GM12892 (cell line): ENCODE measurements at places on chromosomes 7 and 10.

GRCh38 chr10:89549510-89549909 is 14.1 kb upstream of the SLC16A12 start:
- DNase-seq, result no peak

- DNase-seq, result no peak
Measured at GRCh38 chr7:21754963-21755362, 190.7 kb downstream of the CDCA7L start.

- no peak for DNase-seq
Measured at GRCh38 chr7:26060733-26061677, 91.0 kb upstream of the NFE2L3 start.

DNA sequence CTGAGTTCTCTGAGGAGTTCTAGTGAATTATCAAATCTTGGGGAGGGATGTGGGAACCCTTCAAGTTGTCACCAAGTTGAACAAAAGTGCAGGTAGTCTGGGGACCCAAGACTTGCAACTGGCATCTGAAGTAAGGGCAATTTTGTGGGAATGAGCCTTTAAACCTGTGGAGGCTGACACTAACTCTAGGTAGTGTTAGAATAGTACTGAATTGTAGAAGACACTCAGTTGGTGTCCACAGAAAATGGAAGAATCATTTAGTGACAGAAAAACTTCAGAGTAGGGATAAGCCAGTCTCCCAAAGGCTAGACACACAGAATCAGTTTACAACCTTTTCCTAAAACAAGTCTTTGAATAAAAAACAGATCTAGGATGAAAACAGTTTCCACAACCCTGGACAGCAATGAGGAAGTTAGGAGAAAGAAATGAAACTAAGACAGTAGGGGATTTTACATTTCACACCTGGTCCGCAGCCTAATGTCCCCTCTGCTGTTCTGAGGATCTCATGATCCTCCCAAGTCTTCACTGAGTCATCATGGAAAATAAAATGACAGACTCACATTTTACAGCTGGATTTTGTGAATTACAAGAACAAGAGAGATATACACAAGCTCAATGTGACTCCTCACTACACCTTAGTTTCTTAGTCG is 23.0 kb upstream of the ING3 start:
- DNase-seq, result no peak

DNA sequence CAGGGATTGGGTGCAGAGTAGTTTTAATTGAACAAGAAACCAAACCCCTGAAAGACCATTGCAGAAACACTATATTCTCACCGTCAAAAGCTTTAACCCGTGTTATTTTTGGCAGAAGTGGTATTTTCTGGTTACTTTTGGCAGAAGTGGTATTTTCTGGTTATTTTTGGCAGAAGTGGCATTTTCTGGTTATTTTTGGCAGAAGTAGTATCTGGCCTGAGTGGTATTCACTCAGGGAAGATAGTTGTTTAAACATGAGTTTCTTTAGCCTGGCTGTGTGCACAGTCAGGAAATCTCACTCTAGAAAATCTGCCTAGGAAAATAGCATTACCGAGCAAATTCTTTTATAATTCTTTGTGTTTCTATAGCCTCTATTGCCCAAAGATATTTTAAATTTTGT is 322.7 kb downstream of the GFRA1 start:
- DNase-seq, result no peak

DNA sequence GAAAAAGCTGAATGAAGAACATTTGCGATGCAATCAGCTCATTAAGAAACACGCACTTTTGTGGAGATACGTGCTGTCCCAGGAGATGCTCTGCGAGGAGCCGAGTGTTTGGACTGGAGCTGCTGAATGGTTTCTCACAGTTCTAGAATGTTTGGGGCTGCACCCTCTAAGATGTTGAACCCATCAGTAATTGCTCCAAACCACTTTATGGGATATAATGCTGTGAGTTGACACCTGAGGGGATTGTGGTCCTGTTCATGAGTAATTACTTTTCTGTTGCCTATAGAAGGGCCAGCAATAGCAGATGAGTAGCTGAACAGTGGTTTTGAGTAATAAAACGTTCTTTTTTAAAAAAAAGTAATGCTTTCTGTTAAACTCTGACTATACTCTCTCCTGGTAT is 63.1 kb downstream of the IKZF1 start:
- DNase-seq, result no peak

DNA sequence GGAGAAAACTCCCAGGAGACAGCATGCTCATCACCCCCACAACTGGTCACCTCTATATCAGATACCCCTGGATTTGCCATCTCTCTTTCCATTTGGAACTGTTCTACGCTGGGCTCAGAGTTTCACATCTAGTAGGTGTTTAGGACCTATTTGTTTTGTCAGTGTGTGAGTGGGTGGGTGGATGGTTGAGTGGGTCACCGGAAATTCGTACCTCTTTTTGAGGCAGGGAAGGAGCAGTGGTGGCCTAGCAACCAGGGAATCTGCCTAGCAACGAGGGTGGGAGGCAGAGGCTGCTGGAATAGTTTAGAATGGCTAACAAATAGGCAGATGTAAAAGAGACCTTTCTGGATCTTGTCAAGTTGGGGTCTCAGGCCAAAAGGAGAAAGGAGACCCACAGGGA is 23.2 kb upstream of the SLF2 start:
- no peak for DNase-seq

DNA sequence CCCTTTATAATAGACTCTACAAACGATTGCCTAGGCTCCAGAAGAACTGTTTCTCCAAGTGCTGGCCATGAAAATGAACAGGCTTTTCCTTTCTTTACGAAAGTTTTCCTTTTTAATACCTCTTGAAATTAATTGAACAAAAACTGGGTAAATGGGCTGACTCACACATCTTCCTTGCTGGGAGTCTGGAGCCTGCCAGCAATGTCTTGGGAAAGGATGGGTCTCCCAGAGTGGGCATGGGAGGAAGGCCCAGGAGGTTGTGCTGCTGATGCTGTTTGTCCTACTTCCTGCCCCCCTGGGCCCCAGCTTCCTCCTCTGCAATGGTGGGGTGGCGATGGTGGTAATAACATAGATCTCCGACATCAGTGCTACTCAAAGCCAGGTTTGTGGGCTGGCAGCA is 174.1 kb downstream of the RPS24 start:
- DNase-seq, result no peak

GRCh38 chr10:80414142-80414895 is 6.0 kb downstream of the PRXL2A start:
- no peak for DNase-seq
